ENCODE measurements at places on chromosomes 1 and 21.

- no peak for DNase-seq
These were observed 38.6 kb downstream of the VANGL2 start for GRCh38 chr1:160438935-160439334.

DNA sequence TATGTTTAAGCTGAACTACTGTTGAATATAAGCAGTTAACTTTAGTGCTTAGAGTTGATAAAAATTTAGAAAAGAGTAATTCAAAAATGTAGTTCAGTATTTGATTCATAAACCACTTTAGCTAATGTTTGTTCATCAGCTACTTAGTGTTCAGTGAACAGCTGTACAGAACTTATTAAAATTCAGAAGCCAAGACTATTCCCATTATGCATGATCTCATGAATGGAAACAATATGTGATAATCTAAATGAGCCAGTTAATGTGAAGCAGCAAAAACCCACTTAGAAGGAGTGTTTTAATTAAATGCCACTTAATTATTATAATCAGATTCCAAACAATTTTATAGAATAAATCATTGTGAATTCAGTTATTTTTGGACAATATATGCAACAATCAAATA is 92.9 kb upstream of the NEGR1 start:
- DNase-seq = no peak

GRCh38 chr1:216997069-216997468 is 273.8 kb upstream of the ESRRG start:
- no peak for DNase-seq

DNA sequence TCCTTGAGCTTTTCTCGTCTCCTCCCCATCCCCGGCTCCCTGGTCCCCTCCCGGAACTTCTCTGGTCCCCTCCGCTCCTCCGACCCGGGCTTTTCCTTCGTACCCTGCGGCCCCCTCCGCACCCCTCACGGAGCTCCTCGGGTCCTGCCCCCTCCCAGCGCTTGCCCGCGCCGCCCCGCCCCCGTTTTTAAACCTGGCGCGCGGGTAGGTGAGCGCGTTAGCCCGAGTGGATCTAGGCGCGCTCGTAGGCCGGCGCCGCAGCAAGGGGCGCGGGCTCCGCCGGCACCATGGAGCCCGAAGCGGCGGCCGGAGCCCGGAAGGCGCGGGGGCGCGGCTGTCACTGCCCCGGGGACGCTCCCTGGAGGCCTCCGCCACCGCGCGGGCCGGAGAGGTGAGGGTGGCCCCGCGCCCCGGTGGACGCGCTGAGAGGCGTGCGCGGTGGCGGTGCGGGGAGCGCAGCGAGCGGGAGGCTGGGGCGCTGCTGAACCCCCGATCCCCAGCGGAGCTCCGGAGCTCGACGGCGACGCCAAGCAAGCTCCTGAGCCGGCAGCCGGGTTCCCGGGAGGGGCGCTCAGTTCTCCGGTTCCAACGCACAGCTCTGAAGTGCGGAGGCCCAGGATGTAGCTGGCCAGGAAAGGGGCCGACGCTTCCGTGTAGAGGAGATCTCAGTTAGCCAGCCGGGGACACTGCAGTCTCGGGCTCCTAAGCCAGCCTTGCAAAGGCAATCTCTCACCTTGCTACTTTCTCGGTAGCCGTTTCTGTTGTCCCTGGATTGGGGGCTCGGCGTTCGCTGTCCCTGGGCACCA is at the start of gene RIPPLY3:
TSS of gene RIPPLY3 (plus strand) at position 217 of the 806 bp plus-strand sequence. CDS start at position 288, 71 bp downstream.
- no peak for DNase-seq

DNA sequence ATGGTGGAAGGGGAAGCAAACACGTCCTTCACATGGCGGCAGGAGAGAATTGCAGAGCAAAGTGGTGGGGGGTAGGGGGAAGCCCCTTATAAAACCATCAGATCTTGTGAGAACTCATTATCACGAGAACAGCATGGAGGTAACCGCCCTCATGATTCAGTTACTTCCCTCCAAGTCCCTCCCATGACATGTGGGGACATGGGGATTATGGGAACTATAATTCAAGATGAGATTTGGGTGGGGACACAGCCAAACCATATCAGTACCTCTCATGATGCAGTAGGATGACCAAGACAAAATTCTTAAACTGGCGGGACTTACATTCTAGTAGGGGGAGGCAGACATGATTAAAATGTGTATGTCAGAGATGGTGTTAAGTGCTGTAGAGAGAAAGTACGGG is 38.8 kb downstream of the WNT4 start:
- no peak for DNase-seq

GRCh38 chr1:232863544-232864275 is 58.5 kb downstream of the MAP10 start:
- no peak for DNase-seq

DNA sequence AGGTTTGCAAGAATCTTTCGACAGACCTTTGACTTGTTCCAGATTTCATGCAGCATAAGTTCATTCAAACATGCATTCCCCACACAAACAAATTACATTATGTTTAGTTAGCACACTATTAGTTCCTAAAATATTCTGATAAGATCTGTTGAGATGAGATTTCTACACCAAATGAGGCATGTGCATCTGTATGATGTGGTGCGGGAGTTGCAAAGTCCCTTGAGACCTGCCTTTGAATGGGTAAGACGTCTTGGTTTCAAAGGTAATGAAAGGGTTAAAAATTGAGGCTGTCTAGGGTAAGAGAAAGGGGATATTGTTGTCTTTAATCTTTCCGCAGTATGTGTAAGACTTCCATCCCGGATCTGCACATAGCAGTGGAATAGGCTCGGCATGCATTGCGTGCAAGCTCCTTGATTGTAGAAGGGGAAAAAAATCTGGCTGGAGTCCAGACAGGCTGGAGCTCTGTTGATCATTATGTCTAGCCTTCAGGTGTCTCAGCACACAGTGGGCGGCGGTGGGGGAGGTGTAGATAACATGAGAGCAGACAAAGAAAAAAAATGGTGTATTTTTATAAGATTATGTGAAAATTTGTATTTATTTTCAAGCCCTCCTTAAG is 296.6 kb downstream of the PTPRC start:
- no peak for DNase-seq

DNA sequence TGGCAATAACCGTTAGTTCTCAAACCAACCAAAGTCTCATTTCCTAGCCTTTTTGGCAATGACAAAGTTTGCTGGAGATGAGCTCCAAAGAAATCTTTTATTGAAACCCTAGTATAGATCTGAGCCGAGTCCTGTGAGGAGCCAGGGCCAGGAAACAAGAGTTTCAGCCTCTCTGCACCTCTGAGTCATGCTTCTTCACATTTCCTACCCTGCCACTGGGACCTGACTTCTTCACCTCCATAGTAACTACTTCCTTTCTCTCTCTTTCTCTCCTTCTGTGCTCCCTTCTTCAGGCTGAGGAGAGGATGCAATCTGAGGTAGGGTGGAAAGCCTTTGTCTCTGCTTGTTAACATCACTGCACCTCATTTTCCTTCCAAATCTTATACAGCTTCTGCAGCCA is 38.7 kb upstream of the IPO9 start:
- no peak for DNase-seq

DNA sequence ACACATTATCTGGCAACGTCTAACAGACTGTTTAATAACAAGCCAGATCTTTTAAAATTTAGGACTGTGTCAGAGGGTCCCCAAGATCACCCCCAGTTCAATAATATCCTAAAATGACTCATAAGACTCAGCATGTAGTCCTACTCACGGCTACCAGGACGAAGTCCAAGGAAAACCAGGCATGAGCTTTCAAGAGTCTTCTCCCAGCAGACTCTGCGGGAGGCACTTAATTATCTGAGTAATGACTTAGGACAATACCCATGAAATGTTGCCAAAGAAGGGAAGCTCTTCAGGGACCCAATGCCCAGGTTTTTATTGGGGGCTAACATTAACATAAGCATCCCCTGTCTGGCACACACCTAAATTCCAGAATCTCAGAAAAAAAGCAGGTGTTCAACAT is 7.0 kb downstream of the HFM1 start:
- no peak for DNase-seq

- no peak for DNase-seq
These were observed 213.7 kb downstream of the KCNH1 start for GRCh38 chr1:210920258-210920657.

DNA sequence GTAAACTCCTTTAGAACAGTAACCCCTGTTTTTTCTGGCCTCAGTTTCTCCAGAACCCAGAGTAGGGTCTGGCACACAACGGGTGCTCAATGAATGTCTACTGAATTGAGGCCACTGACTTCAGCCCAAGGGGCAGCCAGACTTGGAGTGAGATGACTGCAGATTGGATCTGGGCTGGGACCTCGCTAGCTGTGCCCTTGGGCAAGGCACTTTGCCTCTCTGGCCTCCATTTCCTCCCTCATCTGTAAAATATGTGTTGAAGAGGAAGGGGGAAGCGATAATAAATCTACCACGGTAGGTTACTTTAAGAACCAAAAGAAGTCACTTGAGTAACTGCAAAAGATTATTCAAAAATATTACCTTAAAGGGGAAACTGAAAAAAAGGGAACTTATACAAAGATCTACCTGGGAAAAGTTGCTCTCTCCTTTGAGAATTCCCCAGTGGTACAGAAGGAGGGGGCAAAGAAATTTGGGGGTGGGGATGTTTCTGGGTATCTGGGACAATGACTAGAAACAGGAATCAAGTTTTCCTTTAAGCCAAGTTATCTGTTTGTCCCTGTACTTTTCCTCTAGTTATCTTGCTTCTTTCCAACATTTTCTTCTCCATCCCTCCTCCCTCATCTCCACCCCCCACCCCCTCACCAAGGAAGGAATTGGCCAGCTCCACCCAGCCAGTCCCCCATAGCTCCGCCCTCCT is 394 bp upstream of the GRHL3 start:
- DNase-seq = no peak

DNA sequence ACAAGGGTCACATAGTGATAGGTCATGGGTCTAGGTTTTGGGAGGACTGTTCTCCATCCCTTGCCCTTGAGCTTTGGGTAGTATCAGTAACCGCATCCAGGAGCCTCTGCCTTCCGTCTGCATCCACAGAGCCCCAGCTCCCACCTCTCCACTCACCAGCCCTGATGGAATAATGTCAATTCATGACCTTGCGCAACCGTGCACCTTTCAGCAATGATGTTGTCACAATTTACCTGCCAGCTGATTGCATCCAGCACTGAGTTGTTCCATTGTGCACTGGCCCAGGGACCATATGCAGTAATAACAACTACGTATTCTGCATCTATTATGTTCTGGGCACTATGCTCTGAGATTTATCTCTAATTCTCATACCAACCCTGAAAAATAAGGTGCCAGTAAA is 1.4 kb downstream of the CAPN8 start:
- no peak for DNase-seq

DNA sequence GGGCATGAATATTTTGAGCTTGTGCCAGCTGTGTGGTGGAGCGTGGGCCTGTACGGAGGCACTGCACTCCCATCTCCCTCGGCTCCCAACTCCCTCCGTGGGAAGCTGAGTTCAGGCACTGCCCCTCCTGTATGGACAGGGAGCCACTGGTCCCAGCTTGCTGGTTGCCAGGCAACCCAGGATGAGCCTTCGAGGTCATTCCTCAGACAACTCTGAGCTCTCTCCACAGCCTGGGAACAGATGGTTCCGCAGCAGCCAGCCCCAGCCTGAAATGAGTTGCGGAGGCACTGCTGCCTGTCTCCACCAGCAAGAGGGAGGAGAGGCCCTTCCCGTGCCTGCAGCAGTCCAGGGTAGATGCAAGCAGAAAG is 58.4 kb upstream of the TENT5B start:
- DNase-seq = no peak

GRCh38 chr1:21641967-21642739 is 27.0 kb downstream of the RAP1GAP start:
- no peak for DNase-seq

- no peak for DNase-seq
These were observed 95.8 kb downstream of the CNIH3 start for GRCh38 chr1:224711876-224712275.

DNA sequence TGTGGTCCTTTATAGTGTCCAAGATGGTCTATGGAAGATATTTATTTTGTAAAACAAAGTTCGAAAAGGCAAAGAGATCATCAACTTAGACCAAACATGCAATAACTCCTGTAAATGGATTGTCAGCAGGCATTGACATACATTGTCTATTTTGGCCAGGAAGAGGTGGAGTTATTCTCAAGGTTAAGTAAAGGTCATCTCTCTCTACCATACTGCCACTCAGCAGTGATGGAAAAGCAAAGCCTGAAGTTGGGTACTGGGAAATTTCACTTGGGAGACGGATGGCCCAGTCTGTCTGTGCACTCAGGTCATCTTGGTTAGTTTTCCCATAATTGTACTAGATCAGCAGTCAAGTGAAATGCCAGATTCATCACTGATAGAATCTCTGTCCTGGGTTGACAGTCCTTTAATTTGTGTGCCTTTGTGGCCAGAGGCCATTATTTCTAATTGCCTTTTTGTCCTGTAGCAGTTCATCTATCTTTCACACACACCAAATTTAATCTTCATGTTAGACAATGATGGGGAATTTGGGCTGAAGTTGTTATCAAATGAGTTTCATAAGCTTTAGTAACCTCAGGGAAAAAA is 17.5 kb downstream of the PIGP start:
- DNase-seq = no peak

DNA sequence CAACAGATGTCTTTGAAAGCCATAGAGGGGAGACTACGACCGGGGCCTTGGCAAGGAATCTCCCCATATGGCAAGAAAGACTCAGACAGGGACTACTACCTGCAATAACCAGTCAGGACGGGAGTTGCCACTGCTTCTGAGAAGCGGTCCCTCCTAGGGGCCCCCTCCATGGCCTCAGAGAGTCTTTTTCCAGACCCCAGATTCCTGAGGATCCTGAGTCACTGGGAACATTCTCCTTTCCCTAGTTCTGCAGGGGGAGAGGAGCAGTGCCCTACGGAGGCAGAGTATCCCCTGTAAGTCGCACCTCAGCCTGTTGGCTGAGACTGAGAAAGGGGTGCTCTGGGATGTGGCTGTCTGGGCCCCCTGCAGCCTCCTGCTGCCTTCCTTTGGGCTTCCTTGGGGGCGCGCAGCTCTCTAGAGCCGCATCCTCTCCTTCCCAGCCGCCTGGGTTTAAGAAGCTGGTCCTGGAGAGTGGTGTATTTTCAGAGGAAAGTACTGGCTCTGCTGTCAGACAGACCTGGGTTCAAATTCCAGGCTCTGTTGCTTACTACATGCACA is 7.8 kb downstream of the GLIS1 start:
- DNase-seq = no peak

- DNase-seq = no peak
These were observed 207.4 kb upstream of the CHRM3 start for GRCh38 chr1:239178961-239179360.

DNA sequence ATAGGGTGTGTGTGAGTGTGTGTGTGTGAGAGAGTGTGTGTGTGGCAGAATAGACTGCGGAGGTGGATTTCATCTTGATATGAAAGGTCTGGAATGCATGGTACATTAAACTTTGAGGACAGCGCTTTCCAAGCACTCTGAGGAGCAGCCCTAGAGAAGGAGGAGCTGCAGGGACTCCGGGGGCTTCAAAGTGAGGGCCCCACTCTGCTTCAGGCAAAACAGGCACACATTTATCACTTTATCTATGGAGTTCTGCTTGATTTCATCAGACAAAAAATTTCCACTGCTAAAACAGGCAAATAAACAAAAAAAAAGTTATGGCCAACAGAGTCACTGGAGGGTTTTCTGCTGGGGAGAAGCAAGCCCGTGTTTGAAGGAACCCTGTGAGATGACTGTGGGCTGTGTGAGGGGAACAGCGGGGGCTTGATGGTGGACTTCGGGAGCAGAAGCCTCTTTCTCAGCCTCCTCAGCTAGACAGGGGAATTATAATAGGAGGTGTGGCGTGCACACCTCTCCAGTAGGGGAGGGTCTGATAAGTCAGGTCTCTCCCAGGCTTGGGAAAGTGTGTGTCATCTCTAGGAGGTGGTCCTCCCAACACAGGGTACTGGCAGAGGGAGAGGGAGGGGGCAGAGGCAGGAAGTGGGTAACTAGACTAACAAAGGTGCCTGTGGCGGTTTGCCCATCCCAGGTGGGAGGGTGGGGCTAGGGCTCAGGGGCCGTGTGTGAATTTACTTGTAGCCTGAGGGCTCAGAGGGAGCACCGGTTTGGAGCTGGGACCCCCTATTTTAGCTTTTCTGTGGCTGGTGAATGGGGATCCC is 18.3 kb upstream of the HDAC1 start:
- DNase-seq = no peak
